Tongue (tissue), 3 donors: ENCODE measurements at places on chromosomes 5 and 9. TPM values are rescaled to one million over a fixed set of nuclear protein-coding genes. Genes with fewer than 3 reads are reported as not detected.

The LCN10 gene
- not detected for total RNA-seq

The NPR3 gene
- 59.3 TPM for total RNA-seq

The NKD2 gene
- total RNA-seq: 7.3 TPM

The MSX2 gene
- 0.62 TPM for total RNA-seq

The SURF2 gene
- 4.1 TPM for total RNA-seq

The TAF1L gene
- total RNA-seq: 0.21 TPM

The PCDHB3 gene
- 3.7 TPM for total RNA-seq

The TAF11L7 gene
- not detected for total RNA-seq
